ENCODE measurements at places on chromosomes 6 and 20.

DNA sequence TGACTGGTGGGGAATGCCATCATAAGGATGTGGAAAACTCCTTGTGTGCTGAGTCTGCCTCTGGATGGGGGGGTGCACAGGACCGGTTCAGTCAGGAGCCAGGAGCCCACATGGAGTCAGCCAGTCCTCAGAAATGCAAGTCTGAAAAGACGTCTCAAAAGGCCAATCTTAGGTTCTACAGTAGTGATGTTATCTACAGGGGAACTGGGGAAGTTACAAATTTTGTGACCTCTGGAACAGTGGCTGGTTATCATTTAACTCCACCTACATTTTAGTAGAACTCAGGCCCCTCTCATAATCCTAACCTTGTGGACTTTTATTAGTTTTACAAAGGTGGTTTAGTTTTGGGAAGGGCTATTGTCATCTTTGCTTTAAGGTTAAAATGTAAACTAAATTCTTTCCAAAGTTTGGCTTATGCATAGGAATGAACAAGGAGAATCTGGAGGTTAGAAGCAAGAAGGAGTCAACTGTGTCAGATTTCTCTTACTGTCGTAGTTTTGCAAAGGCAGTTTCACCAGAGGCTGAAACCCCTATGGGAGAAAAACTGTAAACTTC is 13.7 kb upstream of the TBC1D22B start:
- DNase-seq, result no peak

- peak; percentile 65 for DNase-seq
Observed at GRCh38 chr6:29708432-29709179, 14.6 kb upstream of the HLA-F start.

DNA sequence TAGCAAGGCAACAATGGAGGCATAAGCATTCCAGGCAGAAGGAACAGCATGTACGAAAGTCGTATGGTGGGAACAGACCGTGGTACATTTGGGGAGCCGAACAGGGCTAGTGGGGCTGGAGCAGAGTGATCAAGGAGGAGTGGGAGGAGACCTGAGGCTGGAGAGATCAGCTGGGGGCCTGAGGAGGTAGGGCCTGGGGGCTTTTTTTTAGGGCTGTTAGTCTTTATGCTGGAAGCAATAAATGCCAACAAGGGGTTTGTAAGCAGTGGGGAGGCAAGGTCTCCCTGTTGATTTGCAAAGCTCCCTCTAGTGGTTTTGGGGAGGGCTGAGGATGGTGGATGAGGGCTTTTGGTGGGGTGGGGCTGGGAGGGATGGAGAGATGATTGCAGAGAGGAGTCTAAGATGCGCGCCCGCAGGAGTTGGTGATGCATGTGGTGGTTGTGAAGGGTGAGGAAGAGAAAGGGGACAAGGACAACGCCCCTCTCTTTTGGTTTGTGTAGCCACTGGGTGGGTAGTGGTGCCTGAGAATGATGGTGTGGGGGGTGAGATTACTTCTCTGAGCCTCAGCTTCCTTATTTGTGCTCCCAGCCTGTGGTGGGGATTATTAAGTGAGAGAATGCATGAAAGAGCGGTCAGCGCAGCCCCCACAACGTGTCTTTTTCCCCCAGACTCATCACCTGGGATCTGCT is 74.1 kb upstream of the TOX2 start:
- no peak for DNase-seq

DNA sequence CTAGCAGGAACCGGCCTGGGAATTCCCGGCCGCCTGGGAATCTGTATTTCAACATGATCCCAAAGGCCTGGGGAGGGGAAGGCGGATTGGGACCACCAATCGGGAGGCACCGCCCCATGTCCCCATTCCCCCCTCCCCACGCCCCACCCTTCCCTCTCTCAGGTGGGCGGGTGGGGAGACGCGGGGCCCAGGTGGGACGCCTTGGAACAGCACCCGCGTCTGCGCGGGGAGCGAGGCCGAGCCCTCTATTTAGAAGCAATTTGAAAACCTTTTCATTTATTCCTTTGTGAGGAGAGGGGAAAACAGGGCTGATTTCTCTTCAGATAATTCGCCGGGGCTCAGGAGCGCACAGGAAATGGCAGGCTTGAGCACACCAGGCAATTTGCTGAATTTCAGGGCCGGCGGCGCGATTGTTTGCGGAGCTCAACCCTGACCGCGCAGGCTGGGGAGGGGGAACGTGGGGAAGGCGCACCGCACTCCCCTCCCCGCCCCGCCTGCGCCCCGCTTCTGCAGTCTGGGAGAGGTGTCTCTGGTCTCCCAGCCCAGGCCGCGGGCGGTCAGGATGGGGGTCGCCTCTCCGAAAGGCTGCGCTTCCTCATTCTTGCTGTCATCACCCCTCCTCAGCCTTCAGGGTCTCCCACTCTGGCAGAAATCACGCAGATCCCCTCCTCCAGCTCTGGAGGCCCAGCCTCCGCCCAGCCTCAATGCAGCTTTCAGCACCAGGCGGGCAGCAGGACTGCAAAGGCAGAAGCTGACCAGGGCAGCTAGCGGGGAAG is 170.0 kb downstream of the GRM4 start:
- no peak for DNase-seq

GRCh38 chr6:100678027-100678426 is 203.1 kb downstream of the ASCC3 start:
- no peak for DNase-seq
